ENCODE measurements at places on chromosomes 5 and 9. TPM values are rescaled to one million over a fixed set of nuclear protein-coding genes. Genes with fewer than 3 reads are reported as not detected.

GRCh38 chr9:6645355-6646292, at the start of gene GLDC:
TSS of gene GLDC (minus strand) at chr9:6645729. CDS start at chr9:6645499, 230 bp downstream.
- peak; percentile 98 for DNase-seq

GRCh38 chr5:131067636-131068035, 97.4 kb downstream of the HINT1 start:
- no peak for DNase-seq

DNA sequence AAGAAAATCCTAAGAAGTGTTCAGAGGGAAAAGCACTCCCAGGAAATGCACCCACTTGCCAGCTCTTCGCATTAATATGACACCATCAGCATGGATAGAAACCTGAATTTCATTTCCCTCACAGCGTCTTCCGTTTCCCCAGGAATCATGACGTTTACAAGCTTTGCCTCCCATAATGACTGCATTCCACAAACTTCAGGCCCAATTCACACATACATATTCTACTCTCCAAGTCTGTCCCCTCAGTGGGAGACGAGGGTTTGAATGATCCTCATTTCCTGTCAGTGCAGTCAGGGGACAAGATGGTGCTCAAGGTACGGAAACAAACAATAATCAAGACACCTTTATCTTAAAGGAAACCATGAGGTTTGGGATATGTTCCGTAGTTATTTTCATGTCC, 44.9 kb upstream of the MAN2A1 start:
- no peak for DNase-seq

DNA sequence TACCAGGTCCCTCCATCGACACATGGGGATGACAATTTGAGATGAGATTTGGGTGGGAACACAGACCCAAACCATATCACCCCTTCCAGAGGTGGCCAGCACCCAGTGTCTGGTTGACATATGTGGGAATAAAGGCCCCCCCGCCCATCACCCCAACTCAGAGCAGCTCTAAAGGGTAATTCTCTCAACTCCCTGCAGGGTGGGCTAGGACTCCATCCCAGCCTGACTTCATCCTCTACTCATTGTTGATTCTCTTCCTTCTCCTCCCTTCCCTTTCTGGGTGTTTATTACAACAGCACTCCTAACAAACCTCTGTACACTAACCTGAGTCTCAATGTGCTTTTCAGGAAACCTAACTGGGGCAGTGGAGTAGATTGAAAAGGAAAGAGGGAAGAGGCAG, 339.9 kb downstream of the ACTL7B start:
- DNase-seq = no peak

- peak; percentile 69 for DNase-seq
Measured at GRCh38 chr9:131545003-131545785, at the start of gene PRRT1B. TSS of gene PRRT1B (plus strand) at chr9:131545523. CDS start at chr9:131545616, 93 bp downstream.

DNA sequence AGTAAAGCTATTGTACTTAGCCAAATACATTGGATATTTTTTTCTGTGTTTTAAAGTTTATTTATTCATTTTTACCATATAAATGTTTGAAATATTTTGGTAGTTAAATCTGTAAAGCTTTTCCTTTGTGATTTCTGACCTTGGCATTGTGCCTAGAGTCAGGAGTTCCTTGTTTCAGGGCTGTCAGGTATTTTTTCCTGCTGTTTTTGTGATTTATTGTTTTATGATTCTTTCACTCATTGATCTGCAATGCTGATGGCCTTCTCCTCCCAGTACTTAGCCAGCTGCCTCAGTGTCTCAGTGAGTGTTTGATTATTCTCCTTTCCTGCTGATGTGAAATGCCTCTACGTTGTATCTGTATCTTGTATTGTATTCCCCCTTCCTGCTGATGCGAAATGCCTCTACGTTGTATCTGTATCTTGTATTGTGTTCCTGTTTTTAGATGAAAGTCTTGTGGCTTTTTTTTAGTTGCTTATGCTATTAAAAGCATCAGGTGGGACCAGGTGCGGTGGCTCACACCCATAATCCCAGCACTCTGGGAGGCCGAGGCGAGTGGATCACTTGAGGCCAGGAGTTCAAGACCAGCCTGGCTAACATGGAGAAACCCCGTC, 61.0 kb downstream of the EHMT1 start:
- no peak for DNase-seq

DNA sequence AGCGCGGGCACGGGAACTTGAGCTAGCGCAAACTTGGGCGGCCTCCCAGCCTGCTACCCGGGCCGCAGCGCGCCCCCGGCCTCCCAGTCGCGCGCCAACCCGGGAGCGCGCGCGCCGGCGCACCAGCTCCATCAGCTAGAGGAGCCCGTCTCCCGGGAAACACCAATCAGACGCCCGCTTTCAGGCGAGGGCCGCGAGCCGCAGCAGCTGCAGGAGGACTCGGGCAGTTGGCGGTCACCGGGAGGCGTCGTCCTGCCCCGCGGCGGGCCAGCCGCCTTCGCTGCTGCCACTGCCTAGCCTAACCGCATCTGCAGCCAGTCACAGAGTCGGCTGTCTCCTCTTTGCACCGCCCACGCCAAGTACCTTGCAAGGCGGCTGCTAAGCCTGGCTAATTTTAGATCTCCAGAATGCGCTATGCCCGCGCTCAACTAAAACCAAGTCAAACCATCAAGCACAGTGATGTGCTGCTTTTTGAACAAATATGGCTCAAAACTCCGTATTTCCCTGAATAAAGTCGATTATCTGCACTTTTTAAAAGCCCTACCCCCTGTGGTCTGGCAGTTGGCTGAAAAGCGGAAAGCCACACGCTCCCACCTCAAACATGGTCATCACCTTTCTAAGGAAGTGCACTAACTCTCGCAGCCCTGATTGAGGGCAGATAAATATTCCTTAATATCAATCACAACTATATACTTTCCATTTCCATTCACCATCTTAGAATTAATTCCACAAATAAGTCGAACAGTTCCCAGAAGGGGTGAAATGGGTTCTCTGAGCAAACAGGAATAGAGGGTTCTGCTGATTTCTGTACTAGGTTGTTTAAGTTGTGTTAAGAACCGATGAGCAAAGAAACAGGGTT, 221.8 kb downstream of the MEF2C start:
- DNase-seq = peak; percentile 98

GRCh38 chr5:132102101-132102701, 28.6 kb downstream of the CSF2 start:
- no peak for DNase-seq

DNA sequence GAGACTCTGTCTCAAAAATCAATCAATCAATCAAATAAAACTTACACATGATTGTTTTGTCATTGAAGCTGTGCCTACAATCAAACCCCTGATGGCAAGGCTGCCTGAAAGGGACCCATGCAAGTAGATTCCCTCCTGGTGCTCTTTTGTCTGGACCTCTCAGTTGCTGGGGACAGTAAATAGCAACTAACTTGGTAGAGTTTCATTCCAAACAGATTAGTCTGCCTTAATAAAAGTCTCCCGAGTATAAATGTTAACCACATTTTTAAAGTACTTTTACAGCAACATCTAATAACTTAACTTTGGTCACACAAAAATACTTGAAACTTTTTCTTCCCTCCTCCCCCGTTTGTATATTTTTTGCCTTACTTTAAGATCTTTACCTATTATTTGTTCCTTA, 105.5 kb downstream of the FEM1C start:
- DNase-seq = no peak

GRCh38 chr9:26415528-26415927, 477.1 kb downstream of the CAAP1 start:
- DNase-seq = no peak

Gene ANGPTL2
- 12.3 TPM for polyA plus RNA-seq

- DNase-seq = no peak
Measured at GRCh38 chr5:152259702-152260101, 145.4 kb downstream of the NMUR2 start.

GRCh38 chr9:20623748-20624124, 1.4 kb upstream of the MLLT3 start:
- DNase-seq = no peak

Gene CFAP77
- polyA plus RNA-seq = 1.1 TPM

DNA sequence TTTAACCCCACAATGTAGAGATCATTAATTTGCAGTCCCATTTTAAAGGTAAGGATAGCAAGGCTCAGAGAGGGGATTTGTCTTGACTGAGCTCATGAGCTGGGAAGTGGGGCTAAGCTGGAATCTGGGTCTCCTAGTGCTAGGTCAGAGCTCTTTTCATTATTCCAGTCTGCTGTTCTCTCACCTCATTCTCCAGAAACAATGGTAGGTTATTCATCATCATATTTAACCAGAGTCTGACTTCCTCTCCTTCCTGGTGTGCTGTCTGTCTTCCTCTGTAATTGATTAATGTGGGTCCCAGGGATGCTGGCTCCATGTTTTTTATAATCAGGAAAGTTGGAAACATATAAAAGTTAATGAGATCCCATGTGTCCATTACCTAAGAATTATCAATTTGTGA, 20.6 kb downstream of the C9orf43 start:
- no peak for DNase-seq

Data from SK-N-SH (cell line).